ENCODE measurements at places on chromosomes 6 and 20. TPM values are rescaled to one million over a fixed set of nuclear protein-coding genes. Genes with fewer than 3 reads are reported as not detected.

PTPRT gene
- under 0.01 TPM for total RNA-seq

PPIL6 gene
- total RNA-seq, result 2.5 TPM

NDUFAF4 gene
- 37.2 TPM for total RNA-seq

UBD gene
- not detected for total RNA-seq

COX4I2 gene
- not detected for total RNA-seq

RIPK1 gene
- 10.5 TPM for total RNA-seq

NFKBIL1 gene
- total RNA-seq, result 12.2 TPM

Measured in hair follicular keratinocyte (primary cell).